GM12891 (cell line): ENCODE measurements at places on chromosomes 3 and 15.

- DNase-seq: no peak
Observed at GRCh38 chr3:43024181-43024885, 45.2 kb downstream of the GASK1A start.

GRCh38 chr3:48268936-48269561 is 28.1 kb downstream of the ZNF589 start:
- no peak for DNase-seq

- no peak for DNase-seq
Observed at GRCh38 chr3:152048831-152049230, 175.4 kb downstream of the SUCNR1 start.

DNA sequence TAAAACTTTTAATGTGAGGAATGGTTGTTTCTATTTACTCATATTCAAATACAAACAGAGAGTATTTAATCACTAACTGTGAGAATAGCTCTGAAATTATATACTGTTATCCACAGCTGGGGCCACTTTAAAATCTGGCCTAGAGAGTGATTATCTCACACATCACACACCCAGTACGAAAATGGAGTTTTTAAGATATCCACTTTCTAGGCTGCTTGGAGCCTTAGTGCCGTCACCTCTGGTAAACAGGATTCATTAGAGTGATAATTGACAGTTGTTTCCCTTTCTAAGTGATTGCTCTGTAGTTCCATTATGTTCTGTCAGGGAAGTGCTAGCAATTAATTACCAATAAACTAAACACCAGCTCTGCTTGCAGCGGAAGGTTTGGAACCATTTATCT is 942.4 kb downstream of the FHIT start:
- no peak for DNase-seq

DNA sequence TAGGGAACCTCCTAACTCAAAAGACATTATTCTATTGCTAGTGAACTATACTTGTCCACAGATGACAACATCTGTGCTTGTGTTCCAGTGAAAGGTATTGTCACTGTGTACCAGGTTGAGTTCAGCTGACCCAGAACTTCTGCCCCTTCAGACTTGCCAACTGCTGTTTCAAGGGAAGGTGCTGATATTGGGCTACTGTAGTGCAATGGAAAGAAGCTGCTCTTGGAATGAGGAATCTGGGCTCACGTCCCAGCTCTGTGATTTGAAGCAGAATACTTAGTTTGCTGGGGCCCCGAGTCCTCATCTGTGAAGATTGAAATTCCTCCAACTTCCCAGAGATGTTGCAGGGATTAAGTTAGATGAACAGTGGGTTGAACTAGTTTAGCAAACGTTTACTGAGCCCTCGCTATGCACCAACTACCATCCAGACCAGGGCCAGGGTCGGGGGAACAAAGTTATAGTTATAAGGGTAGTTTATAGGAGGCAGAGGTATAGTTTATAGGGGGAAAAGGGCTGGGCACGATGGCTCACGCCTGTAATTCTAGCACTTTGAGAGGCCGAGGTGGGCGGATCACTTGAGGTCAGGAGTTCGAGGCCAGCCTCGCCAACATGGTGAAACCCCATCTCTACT is 15.9 kb upstream of the UMPS start:
- no peak for DNase-seq

DNA sequence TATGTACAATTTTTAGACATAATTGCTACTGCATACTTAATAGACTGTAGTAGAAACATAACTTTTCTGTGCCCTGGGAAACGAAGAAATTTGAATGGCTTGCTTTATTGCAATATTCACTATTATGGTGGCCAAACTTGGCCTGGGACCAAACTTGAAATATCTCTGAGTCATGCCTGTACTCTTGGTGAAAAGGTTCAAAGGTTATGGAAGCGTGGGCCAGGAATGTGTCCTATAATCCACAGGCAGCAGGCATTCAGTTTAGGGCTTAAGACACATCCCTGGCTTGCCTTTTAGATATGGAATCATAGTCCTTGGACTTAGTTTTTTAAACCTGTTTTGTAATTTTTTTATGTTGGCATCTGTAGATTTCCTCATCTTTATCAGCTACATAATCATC is 124.3 kb downstream of the LRIG1 start:
- DNase-seq: no peak

DNA sequence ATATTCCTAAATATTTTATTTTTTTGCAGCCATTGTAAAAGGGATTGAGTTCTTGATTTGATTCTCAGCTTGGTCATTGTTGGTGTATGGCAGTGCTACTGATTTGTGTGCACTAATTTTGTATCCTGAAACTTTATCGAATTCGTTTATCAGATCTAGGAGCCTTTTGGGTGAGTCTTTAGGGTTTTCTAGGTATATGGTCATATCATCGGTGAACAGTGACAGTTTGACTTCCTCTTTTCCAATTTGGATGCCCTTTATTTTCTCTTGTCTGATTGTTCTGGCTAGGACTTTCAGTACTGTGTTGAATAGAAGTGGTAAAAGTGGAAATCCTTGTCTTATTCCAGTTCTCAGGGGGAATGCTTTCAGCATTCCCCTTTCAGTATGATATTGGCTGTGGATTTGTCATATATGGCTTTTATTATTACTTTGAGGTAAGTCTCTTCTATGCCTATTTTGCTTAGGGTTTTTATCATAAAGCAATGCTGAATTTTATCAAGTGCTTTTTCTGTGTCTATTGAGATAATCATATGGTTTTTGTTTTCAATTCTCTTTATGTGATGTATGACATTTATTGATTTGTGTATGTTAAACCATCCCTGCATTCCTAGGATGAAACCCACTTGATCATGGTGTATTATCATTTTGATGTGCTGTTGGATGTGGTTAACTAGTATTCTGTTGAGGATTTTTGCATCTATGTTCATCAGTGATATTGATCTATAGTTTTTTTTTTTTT is 11.4 kb upstream of the SLC9A9 start:
- no peak for DNase-seq

DNA sequence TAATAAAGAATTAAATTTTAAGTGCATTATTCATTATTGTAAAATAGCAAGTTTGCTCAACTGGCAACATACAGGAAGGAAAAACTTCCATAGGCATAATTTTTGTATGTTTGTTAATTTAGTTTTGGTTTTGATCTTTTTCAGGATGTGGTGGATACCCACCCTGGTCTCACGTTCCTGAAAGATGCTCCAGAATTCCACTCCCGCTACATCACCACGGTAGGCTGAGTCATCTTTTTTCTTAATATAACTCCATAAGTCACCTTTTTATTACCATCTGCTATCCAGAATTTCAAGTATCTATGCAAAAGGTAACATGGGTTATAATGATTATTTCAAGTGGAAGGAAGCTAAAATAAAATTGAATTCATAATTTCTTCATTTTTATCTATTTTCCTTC is 104.8 kb downstream of the PPP2R3A start:
- no peak for DNase-seq
